ENCODE measurements at places on chromosomes 5 and 9.
A peak's percentile ranks its signal among the peaks of the same experiment; 100 is the strongest.

- no peak for DNase-seq
Observed at GRCh38 chr9:14148501-14149103, 165.3 kb downstream of the NFIB start.

DNA sequence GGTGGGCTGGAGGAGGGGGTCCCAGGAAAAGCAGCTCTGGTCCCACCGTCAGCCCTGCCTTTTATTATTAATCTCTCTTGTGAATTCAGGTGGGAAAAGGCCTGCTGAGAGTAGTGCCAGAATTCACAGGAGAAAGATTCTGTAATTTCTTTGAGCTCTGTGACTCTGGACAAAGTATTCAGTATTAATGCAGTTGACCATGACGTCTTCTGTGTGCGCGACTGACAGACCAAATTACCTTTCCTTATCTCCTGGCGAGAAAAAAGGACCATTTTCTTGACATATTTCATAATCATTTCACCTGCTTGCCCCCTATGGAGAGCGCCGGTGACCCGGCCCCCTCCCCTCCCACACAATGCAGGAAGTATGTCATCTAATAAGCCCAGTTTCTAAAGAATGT is 26.8 kb upstream of the GRHPR start:
- no peak for DNase-seq

- DNase-seq, result no peak
Observed at GRCh38 chr9:121171236-121171635, 30.4 kb downstream of the RAB14 start.

DNA sequence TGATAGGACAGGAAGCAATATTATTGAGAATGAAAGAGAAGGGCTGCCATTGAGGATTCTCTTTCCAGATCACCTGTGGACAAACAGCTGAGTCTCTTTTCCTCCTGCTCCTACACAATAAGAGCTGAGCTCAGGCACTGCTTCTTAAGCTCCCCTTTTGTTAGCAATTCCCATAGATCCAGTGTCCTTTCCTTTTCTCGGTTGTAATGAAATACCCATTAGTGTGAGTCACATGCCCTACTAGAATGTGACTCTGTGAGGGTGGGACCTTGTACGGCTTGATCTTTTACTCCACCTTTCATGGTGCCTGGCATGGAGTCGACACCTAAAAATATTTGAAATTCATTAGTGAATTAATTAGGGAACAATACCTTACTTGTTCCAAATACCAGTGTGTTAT is 269.2 kb downstream of the NR3C1 start:
- no peak for DNase-seq

DNA sequence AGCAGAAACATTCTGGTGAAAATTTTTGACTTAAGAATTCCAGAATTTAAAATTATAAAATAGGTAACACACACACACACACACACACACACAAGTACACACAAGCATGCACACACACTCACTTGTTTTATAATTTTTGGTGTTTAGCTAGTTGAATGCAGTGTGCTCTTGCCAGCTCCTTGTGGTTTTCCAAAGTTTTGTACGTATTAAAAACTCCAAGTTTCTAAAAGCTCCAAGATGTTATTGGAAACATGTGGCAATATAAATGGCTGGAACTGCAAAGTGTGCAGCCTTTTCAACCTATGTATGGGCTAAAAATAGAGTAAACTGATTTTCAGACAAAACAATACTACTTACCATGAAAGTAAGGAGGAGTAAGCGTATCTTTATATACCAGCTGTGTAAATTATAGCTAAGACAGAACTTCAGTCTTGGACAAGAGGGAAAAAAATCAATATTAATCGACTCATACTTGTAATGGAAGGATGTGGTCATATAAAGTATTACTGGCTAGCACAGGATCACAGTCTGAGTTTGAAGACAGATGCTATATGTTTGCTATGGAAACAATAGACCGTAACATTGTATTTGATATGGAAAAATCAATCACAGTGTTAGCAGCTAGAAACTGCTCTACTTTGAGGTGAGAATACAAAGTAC is 727.1 kb upstream of the GRAMD2B start:
- peak; percentile 75 for DNase-seq

- no peak for DNase-seq
Observed at GRCh38 chr9:130825351-130825651, 9.8 kb upstream of the ABL1 start.

DNA sequence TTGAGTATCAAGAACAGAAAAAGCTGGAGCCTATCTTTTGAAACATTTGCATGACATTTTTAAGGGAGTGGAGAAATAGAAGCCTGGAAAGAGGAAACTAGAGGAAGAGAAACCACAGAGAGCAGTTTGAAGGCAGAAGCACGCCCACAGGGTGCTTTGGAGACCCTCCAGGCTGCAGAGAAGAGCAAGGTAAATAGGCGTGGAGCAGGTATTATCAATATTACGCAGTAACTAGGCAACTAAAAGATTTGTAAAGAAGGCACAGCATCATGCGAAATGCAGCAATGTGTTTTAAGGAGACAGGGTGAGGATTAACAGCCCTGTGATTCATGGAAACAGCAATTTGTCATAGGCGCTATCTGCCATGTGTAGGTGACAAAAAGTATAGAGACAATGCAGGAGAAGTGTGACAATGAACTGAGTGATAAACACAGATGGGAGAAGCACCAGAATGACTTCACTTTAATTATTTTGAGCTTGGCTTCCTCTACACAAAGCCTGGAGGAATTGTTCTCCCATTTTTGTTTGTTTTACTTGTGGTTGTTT is 281.2 kb downstream of the BRINP1 start:
- no peak for DNase-seq

- no peak for DNase-seq
Observed at GRCh38 chr9:94112716-94113465, 28.6 kb downstream of the PTPDC1 start.

DNA sequence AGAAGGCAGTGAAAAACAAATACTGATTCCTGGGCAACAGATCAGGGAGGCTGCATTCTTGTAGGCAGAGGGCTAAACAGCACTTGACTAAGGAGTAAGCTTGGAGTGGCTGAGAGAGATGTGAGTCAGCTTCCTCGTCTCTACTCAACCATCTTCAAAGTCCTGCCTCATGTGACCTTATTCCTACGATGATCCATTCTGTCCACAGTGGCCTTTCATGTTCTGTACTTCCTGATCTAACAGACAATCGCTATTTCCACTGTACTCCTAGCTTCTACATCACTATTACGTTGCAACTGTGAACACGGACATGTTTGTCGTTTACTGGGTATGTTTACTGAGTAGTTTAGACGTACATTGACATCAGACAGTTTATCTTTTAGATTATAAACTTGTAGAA is 365.4 kb downstream of the ARL15 start:
- DNase-seq, result no peak

- peak; percentile 71 for DNase-seq
Observed at GRCh38 chr5:38447786-38448185, 108.7 kb downstream of the LIFR start.

- no peak for DNase-seq
Observed at GRCh38 chr5:132114150-132115121, 40.8 kb downstream of the CSF2 start.

- DNase-seq, result no peak
Observed at GRCh38 chr9:137229903-137230704, 597 bp upstream of the SLC34A3 start.

DNA sequence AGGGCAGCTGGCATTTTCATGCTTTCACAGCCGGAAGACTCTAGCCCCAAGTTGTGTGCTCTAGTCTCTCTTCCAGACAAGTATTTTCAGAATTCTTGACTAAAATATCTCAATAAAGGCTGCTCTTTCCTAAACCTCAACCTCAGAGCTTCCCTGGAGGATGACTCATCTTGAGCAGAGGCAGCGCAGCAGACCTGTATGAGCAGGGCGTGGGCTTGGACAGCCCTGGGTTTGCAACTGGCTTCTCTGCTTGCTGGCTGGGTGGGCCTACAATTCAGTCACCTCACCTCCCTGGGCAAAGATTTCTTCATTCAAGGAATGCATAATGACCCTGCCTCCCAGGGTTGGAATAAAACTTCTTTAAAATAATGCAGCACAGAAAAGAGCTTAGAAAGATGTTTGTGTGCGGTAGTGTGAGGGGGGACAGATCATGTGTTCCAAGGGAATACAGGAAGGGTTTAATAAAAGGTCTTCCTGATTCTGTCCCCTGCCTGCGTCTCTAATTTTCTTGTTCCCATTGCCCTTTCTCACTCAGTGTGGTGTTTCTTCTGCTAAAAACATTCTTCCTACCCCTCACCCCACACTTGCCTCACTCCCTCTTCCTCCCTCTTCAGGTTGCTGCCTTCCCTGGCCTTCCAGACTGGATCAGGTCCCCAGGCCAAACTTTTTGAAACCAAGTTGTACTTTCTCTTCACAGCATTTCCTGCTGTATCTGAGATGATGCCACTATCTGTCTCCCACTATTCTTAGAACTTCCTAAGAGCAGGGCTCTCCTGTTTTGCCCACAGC is 39.4 kb upstream of the MAP1B start:
- no peak for DNase-seq

DNA sequence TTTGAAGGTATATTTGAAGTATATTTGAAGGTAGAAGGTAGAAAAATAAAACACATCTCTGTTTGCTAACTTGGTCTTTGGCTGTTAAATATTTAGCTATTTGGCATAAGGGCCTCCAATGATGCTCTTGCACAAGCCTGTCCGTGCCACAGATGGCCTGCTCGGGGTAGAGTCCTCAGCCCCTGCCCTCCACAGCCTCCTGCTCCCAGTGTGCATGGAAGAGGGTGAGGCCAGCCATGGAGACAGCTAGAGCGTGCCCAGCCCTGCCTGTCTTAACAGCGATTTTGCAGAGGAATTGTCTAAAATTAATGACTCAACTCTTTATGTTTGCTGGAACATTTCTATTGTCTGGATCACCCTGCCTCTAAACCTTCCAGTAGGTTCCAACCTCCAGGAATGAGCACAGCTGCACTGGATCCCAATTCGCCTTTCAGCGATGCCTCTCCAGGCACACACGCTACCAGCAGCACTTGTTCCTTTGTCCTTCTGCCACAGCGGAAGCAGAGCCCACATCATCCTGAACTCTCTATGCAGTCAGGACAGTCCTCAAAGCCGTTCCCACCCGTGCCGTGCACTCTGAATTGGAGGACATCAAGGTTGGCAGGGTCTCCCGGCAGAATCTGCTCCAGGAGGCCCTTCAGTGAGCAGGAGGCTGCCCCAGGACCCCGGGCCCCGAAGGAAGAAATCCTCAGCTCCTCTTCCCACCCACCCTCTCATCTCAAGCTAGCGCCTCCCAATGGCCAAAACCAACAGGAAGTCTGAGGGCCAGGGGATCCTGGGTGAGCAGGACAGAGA is 254.0 kb upstream of the IRX1 start:
- DNase-seq, result no peak

GRCh38 chr9:19493174-19493811 is 84.5 kb downstream of the ACER2 start:
- DNase-seq, result peak; percentile 67

- DNase-seq, result no peak
Observed at GRCh38 chr5:92050970-92051369, 667.9 kb upstream of the ARRDC3 start.

DNA sequence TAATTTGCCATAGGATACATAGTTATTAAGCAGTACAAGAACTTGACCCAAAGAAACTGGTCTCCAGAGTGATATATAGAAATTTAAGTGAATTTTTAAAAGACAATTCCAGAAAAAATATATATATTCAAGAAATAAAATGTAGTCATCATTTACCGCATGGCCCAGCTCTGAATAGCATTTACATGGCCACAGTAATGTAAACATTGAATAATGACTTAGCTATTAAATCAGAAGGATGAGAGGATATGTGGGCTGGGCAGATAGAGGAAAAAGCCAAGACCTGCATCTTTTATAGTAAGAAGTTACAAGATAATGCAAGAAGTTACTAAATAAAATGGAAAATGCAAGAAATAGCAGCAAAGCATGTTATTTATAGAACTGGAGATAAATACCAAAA is 405.2 kb upstream of the WWC1 start:
- no peak for DNase-seq

DNA sequence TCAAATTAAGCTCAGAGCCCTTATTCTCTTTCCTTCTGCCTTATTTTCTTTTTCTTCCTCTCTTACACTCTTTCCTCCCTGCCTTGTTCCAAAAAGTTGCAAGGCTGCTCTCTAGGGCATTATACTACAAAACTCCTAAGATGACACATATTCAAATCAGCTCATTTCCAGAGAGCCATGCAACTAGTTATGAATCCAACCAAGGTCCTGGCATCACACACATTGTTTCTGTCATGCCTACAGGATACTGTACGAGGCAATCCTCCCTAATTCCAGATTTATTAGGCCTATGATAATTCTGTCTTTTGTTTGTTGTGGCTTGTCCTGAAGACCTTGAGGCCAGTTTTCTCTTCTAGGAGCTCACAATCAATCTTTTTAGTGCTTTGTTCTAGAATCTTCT is 87.0 kb upstream of the TBCA start:
- DNase-seq, result no peak

DNA sequence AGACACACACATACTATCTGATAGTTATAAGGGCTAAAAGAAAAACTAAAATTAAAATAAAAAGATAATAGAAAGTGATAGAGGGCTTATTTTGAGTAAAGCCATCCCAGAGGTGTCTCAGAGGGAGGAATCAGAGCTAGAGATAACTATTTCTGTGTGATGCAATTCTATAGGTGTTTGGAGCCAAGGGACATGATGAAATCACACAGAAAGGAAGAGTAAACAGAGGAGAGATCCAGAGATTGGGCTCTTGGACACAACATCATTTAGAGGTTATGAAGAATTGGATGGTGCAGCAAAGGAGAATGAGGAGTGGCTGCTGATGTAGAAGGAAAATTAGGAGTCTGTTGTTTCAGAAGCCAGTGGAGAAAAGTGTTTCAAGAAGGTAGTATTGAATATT is 393.5 kb downstream of the DIRAS2 start:
- no peak for DNase-seq

DNA sequence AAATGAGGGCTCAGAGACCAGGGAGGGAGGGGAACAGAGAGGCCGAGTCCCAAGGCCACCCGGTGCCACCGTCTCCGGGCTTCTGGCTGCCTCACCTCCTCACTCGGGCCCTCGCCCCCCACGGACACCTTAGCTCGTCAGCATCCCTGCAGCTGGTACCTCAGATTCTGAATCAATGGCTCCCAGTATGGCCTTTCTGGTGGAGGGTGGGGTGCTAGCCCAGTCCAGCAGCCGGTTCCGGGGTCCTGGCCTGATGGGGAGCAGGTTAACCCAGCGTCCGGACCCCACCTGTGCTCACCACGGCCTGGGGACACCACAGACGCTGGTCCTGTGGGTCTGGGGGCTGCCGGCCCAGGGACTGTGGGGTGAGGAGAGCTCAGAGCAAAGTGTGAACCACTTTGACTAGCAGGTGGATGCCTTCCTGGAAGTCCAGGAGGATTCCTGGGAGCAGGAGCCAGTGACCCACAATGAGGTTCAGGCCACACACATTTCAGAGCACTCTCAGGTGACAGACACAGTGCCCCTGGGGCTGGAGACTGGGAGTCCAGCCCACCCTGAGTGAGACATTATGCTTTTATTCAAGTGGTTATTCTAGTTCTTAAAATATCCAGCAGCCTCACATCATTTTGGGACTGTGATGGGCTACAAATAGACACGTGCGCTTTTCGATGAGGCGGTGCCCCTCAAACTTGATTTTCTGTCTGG is 53.3 kb downstream of the AHRR start:
- no peak for DNase-seq

GRCh38 chr5:125421006-125421405 is 674.6 kb upstream of the ZNF608 start:
- no peak for DNase-seq

- peak; percentile 44 for DNase-seq
Observed at GRCh38 chr5:36878392-36879082, 2.0 kb downstream of the NIPBL start.

- DNase-seq, result no peak
Observed at GRCh38 chr9:16289639-16290038, 580.8 kb downstream of the BNC2 start.

- DNase-seq, result peak; percentile 70
Observed at GRCh38 chr5:141508798-141509611, 20.1 kb downstream of the PCDHGC5 start.

Measured in hindlimb muscle (tissue), 1 donor.